Neural progenitor cell (in vitro differentiated cells): ENCODE measurements at places on chromosomes 7 and 10. TPM values are rescaled to one million over a fixed set of nuclear protein-coding genes. Genes with fewer than 3 reads are reported as not detected.
A peak's percentile ranks its signal among the peaks of the same experiment; 100 is the strongest.

DNA sequence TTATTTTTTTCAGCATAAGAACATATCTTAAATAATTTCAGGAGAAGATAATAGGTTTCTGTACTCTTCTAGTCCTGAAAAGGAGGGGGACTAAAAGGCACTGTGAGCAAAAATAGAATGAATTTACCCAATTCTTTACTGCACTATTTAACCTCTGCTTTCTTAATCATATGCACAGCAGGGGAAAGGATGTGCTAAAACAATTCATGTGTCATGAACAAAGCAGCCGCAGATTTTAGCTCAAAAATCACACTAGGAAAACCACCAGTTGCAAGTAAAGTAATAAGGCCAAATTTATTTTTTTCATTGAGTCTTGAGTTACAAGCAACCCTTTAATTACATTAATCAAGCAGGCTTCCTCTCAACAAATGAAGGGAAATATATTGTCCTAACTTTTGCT lies 80.1 kb downstream of the CABCOCO1 start:
- H3K36me3 ChIP-seq, result no peaks in the 10 kb centered on the region
- H3K27me3 ChIP-seq, result no peaks in the 10 kb centered on the region
- no peaks in the 10 kb centered on the region for H3K4me1 ChIP-seq

Gene DYNC1I1
- 0.53 and 0.79 TPM in 2 replicates for total RNA-seq

DNA sequence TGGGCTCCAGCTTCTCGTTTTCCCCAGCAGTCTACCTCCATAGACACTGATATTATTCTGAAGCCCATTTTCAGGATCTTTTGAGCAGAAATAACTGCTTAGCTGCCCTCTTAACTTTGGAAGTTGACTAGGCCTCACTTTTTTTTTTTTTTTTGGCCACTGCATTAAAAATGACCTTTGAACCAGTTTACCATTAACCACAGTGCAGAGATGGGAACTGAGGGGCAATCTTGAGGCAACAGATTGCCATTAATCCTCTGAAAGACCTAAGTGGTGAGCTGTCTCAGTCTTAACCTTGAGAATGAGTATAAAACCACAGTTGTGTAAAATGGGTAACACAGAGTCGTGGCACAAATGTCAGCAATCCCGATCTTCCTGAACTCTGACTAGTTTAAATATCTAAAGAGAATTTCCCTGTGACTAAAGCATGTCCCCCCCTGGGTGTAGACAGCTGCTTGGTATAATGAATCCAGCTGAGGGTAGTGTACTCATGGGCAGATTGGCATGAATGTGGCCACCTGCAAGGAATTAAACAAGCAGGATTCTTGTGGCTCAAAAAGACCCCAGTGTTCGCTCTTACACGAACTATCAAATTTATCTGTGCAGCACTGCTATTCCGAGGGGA lies 46.1 kb upstream of the FMC1 start:
- no peaks in the 10 kb centered on the region for H3K4me1 ChIP-seq
- H3K27me3 ChIP-seq, result no peaks in the 10 kb centered on the region
- no peaks in the 10 kb centered on the region for H3K36me3 ChIP-seq
- no peak overlapping the region for H3K4me3 ChIP-seq
- H3K27ac ChIP-seq, result no peak overlapping the region
- no peak for DNase-seq

- H3K27me3 ChIP-seq, result no peaks in the 10 kb centered on the region
- no peak overlapping the region for H3K27ac ChIP-seq
- no peak overlapping the region for H3K4me3 ChIP-seq
- peak; percentile 18 for DNase-seq
- no peaks in the 10 kb centered on the region for H3K36me3 ChIP-seq
- peaks cover 17% of the 10 kb centered on the region for H3K4me1 ChIP-seq
Measured at GRCh38 chr7:157151626-157152339, 13.1 kb downstream of the UBE3C start.

DNA sequence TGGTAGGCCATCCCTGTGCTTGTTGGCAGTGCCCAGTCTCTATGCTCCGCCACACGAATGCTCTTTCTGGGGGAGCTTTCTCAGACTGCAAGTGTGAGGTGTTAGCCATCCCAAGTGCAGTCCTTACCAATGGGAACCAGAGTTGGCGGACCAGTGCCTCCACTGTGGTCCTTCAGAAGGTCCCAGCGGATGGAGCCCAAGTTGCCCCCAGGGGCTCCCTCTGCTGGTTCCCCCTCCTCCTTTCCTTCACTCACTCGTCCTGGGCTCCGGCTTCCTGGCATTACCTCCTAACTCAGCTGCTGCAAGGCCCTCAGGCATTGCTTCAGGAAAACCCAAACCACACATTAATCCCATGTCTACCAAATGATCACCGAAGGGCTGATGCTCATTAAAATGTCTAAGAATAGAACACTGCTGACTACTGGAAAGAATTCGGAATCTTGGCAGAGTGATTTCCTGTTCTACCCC lies 139.8 kb downstream of the CUBN start:
- H3K4me3 ChIP-seq, result no peak overlapping the region
- peaks cover 17% of the 10 kb centered on the region for H3K4me1 ChIP-seq
- no peak overlapping the region for H3K27ac ChIP-seq
- H3K27me3 ChIP-seq, result no peaks in the 10 kb centered on the region
- no peak for DNase-seq
